RCC 7860 (cell line): ENCODE measurements at places on chromosomes 5 and 9.
A peak's percentile ranks its signal among the peaks of the same experiment; 100 is the strongest.

DNA sequence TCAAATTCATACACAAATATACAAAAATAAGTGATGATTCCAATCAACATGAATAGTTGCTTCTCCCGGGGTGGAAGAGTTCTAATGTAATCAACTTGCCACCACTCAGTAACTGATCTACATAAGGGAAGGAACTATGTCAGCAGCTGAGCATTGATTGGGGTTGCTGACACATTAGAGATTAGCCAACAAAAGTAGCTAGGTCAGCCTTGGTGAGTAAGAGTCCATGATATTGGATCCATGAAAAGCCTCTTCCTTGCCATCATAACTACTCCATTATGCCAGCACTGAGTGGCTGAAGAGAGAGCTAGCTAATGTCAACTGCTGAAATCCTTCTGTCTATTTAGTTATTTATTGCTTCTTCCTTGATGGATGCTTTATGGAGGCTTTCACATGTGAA, 309.8 kb downstream of the NFIB start:
- DNase-seq = no peak

DNA sequence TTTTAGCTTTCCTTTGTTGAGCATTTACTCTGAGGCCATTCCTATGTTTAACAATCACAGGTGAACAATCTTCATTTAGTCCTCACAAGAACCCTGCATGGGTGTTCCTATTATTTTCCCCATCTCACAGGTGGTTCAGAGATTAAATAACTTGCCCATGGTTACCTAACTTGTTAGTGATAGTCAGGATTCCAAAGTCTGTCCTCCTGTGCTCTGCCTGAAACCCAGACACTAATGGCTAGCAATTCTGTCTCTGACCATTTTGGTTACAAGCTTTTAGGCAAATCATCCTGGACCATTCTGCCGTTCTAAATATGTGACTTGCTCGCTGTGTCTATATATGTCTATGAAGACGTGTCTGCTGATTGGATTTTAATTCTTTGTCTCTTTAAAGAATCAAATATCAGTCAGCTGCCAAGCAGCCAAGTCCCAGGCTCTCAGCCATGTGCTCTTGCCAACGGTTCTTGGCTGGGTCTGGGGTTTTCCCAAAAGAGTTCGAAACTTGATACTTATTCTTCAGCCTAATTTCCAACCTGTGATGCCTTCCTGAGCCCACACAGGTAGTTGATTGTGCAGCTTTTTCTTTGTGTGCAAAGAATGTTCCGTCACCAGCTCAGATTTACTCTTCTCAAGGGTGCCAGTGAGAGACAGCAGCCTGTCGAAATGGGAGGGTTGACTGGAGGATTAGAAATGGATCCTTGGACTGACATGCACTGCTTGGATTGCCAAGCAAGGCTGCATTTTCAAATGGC, 121.7 kb downstream of the NREP start:
- DNase-seq = no peak

DNA sequence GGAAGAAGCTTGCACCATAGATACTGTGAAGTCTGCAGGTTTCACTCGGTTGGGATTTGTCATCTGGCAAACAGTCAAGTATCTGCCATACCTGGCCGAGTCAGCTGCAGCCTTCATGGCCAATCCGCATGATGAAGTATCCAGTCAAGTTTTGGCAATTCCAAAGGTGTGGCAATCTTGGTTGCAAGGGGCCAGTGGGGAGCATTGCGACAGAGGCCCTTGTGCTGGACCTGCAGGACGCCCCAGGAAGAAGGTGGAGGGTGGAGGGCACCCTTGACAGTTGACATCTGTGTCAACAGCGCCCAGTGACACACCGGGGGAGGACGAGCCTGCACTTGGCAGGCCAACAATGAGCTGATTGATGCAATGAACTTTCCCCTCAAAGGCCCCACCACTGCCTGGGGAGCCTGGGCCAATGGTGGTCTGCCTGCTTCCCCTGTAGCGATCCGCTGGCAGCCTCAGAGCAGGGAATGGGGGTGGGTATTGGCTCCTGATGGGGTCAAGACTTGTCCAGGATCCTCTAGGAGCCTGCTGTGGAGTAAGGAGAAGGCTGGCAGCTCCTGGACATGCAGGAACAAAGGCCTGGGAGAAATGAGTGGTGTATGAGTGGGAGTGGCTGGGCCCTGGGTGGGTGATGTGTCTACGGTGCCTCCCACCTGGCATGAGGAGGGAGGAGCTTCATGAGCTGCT, 122.8 kb upstream of the PITX1 start:
- DNase-seq = no peak

- peak; percentile 83 for DNase-seq
Observed at GRCh38 chr5:160479926-160480325, 58.3 kb downstream of the PTTG1 start.

DNA sequence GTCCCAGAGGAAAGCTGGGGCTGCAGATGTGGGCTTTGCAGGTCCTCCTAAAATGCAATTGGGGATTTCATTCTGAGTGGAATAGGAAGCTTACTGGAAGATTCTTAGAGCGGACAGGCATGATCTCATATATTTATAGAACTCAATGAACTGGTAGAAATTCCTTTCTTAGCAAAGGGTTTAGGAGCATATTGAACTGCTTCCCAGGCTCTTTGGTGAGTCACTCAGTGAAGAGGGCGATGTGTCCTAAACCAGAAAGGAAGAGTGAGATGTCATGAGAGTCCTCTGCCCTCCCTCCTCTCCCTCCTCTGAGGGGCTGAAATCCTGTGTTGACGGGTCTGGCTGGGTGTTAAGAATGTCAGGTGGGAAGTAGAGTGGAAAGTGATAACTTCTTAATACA, 26.3 kb upstream of the SEMA6A start:
- DNase-seq = peak; percentile 59

- DNase-seq = peak; percentile 35
Observed at GRCh38 chr5:80672140-80672736, 17.5 kb upstream of the DHFR start.

GRCh38 chr9:110918316-110919049, 119.8 kb downstream of the LPAR1 start:
- DNase-seq = peak; percentile 56

DNA sequence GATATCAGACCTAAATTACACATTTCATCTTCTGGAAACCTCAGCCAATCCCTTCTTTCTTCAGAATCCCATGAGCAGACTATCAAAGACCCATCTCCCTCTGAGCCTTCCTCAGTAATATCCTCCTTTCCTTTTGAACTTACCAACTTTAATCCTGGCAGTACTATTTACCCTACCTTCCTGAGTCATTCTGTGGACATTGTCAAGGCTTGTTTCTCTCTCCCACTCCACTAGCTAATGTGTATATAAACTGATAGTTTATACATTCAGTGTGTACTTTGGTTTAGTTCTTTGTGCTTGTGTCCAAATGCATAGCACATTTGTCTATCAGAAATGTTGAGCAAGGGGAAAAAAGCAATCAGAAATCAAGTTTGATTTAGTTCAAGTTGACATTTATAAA, 568.3 kb downstream of the CSNK1G3 start:
- DNase-seq = no peak
